A549 treated with dexamethasone at 1 μM for 4 hours (cell line): ENCODE measurements at places on chromosomes 1 and 21. TPM values are rescaled to one million over a fixed set of nuclear protein-coding genes. Genes with fewer than 3 reads are reported as not detected.

The LCE1C gene
- 0.14 TPM in 1 of 5 replicates, not detected in the others for total RNA-seq

The SLC35F3 gene
- 3.6 to 5.2 TPM (median 4.9 TPM) in 5 replicates for total RNA-seq

The GBP2 gene
- 0.71 to 1.1 TPM (median 0.88 TPM) in 5 replicates for total RNA-seq

The VTCN1 gene
- total RNA-seq, result 0.04 to 0.07 TPM (median 0.05 TPM) in 4 of 5 replicates, not detected in the other

The TSPAN2 gene
- total RNA-seq, result 0.63 to 1.2 TPM (median 0.84 TPM) in 5 replicates

The OR14I1 gene
- not detected in 5 replicates for total RNA-seq

The PTCH2 gene
- 0.12 to 0.26 TPM (median 0.17 TPM) in 5 replicates for total RNA-seq

The BNIPL gene
- 0.07 to 0.17 TPM (median 0.11 TPM) in 4 of 5 replicates, not detected in the other for total RNA-seq

The MTOR gene
- 13.3 to 16.5 TPM (median 14.9 TPM) in 5 replicates for total RNA-seq

The CFHR4 gene
- not detected in 5 replicates for total RNA-seq

The FMO5 gene
- total RNA-seq, result 0.17 to 0.46 TPM (median 0.39 TPM) in 5 replicates

The LCE3E gene
- total RNA-seq, result 0.24 to 0.26 TPM in 2 of 5 replicates, not detected in the others

The FOXO6 gene
- total RNA-seq, result 0.46 to 0.94 TPM (median 0.84 TPM) in 5 replicates

The CSF3R gene
- not detected in 5 replicates for total RNA-seq

The TNFRSF1B gene
- total RNA-seq, result 0.52 to 0.77 TPM (median 0.64 TPM) in 5 replicates

The CFAP141 gene
- 0.34 TPM in 1 of 5 replicates, not detected in the others for total RNA-seq

The CD84 gene
- total RNA-seq, result not detected in 5 replicates

The TEDDM1 gene
- total RNA-seq, result not detected in 5 replicates

The MARK1 gene
- 0.06 to 0.14 TPM (median 0.09 TPM) in 5 replicates for total RNA-seq
